ENCODE measurements at places on chromosomes 2 and 18.

GRCh38 chr2:45224321-45224992, 215.2 kb upstream of the SIX2 start:
- no peak for DNase-seq

GRCh38 chr2:190970873-190971506, 43.0 kb downstream of the STAT1 start:
- DNase-seq: no peak

DNA sequence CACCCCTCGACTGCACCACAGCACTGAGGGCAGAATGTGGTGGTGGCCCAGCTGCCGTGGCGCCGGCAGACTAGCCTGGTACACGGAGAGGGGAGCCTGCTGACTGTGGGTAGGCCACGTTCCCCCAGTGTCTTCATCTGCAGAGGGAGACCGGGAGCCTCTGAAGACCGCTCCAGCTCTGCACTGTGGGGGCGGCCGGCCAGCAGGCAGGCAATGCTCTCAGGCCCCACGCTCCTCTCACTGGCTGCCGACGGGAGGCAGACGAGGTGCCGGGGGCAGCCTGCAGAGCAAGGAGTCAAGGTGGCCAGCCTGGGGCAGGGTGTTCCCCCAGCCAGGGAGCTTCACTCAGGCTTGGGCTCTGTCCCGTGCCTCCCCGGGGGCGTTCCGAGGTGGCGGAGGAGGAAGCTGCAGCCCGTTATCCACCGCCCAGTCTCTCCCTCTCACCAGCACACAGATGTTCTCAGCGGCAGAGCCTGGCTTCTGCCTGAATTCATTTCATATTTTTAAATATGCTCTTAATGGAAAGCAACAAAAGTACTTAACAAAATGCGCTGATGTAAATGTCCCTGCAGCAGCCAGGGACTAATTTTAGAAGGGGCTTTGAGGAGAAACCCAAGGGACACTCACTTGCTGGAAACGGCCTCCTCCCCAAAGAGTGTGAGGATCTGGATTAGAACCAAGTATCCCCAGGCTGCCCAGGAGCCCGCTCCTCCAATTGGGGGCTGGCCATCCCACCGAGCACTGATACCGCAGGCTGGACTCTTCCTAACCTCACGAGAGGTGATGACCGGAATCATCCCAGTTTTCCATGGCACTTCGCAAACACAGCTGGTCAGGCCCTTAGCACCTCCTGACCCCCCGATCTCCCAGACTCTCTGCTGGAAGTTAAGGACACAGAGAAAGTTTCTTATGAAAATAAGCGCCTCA, 87.8 kb downstream of the HDAC4 start:
- no peak for DNase-seq

DNA sequence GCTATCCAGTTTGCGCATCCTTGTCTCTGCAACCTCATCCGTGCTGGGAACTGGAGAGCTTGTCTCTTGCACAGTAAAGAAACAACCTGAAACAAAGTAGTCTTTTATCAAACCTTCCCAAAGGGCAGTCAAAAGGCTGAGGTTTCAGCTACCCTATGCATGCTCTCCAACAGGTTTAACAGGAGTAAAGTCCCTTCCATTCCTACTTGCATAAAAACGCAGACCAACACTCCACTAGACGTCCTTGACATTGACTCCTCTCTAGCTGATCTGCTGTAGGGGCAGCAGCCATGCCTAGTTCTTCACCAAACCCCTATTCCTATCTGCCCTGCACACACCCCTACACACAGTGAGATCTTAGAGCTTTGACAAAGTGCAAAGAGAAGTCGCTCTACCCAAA, 41.5 kb downstream of the L3MBTL4 start:
- no peak for DNase-seq

GRCh38 chr2:231191896-231192872, 6.2 kb upstream of the ARMC9 start:
- peak; percentile 90 for DNase-seq

DNA sequence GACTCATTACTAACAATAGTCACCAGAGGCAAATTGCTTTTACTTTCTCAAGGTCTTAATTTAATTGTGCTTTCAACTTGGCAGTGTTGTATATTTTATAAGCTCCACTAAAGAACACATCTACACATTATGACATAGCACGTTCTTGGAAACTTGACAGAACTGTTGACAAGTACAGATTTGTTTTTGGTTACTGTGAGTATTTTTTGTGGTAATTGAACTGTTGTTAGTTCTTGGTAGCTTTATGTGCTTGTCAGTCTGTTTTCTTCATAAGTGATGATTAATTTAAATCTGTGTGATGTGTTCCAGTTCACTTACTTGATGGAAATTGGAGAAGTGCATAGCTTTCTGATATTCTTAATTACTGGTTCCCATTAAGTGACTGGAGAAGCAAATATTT, 63.9 kb downstream of the COMMD1 start:
- DNase-seq: no peak

GRCh38 chr2:127636248-127637235, 9.4 kb upstream of the GPR17 start:
- DNase-seq: no peak
